ENCODE measurements at places on chromosomes 13 and 19.

GRCh38 chr13:96900986-96901385, 93.3 kb downstream of the OXGR1 start:
- no peak for DNase-seq

- no peak for DNase-seq
Measured at GRCh38 chr19:3721887-3722442, 13.8 kb downstream of the TJP3 start.

DNA sequence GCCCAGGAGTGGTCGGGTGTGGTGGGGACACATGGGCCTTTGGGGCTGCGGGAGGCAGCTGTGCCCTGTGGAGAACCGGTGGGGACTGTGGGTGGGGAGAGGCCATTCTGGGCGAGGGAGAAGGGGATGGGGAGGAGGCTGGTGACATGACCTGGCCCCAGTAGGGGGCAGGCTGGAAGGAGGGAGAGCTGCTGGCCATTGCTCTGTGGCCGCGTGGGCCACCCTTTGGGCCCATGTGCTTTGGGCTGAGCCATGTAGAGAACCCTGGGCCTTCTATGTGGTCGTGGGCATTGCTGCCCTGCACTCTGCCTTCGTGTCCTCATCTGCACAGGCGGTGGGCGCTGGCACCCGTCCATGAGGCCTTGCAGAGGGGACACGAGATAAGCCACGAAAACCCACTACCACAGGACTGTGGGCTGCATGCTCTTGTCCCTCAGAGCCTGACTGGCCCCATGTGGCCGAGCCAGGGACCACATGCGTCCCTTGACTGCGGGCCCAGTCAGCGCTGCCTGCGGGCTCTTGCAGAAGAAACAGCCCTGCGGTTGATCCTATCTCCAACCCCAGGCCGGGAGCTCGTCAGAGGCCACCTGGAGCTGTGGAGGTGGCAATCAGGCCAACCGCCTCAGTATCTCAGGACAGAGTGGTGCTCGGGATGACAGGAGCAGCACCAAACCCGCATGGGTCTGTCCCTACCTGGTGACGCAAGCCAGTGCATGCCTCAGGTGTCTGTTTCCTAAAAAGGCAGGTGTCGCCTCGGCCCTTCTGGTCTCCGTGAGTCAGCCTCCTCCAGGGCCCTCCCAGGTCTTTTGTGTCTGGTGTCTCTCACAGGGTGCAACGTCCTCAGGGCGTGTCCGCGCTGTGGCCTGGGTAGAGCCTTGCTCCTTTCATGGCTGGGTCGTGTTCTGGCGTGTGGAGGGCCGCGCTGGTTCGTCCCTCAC, 14.3 kb downstream of the FZR1 start:
- DNase-seq, result no peak

DNA sequence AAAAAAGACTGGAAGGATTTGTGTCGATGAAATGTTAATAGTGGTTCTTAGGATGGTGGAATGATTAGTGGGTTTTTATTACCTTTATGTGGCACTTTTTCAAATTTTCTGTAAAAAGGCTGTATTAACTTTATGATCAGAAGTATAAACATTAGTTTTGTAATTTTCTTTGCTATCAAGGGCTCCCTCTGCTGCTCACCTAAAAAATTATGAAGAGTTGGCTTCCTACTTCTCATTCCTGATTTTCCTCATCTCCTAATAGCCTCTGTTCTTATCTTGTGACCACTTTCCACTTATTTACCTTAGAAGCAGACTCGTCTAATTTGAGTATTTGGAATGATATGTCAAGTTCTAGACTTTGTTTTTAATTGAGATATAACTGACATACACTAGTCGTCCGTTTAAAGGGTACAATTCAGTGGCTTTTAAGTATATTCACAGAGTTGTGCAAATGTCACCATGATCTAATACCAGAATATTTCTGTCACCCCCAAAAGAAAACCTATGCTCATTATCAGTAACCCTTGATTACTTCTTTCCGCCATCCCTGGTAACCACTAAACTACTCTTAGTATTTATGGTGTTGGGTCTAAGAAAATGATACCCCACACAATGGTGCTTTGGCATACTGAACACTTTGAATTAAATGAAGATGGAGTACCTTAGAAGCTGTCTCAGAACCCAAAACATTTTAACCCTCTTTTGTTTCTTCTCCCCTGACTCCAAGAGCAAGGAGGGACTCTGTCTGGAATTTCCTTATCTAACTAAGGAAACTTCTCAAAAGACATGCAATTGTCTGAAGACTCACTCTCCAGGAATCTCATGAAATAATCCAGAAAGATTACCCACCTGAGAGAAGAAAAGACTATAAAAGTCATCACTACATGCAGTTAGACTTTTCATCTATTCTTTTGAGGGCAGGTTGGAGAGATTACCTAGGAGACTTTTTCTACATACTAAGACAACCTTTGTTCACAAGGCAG, 311.3 kb downstream of the DLEU7 start:
- no peak for DNase-seq

- DNase-seq, result no peak
Measured at GRCh38 chr19:54316746-54317107, 3.8 kb upstream of the LILRA5 start.

GRCh38 chr19:47013041-47013517, 6.6 kb upstream of the NPAS1 start:
- peak; percentile 36 for DNase-seq

DNA sequence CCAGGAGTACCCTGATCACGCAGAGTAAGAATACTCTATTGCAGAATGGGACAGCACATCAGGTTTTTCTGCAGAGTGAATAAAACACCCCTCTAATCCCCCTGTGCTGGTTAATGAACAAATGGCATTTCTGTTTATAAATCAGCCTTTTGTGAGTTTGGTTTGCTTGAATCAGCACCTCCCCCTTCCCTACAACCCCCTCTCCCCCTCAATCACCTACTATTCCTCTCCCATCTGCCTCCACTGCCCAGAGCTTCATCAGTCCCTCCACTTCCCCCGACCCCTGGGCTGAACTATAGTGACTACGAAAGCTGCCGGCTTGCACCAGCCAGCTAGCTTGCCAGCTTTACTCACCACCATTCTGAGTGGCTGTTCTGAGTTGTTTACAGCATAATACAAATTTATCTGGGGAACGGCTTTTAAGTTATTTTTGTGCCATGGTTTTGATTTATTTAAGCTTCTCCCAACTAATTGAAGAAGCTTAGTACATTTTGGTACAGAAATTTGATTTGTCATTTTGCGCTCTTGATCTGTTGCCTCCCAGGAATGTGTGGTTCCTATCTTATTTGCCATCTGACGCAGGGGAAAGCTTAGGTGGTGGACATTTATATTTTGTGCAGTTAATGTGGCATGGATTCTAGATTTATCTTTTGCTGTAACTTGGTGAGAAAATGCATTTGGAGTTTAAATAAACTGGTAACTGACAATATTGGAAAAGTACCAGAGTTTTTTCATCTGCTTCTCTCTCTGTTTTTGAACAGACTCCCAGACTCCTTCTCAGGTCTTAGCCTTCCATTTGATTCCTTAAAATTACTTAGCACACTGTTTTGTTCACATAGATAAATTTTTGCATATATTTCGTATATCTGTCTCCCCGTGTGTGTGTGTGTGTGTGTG, 41.7 kb upstream of the WDFY2 start:
- DNase-seq, result no peak

GRCh38 chr13:110348309-110349105, 41.4 kb downstream of the COL4A2 start:
- DNase-seq, result no peak

DNA sequence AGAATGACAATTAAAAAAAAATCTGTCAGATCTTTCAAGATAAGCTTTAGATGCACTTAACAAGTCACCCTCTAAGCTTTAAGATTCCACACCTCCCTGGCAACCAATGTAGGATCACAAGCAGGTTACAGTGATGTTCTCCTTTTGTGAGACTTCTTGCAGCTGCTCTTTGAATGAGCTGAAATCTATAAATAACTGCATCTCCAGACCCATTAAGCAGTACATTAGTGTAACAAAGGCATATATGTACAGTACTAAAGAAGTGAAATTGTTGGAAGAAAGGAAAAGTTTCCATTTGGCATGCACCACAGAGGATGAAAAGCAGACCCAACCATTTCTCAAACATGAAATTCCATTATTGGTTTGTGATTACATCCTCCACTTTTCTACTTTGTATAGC, 364.7 kb downstream of the ENOX1 start:
- DNase-seq, result no peak

- DNase-seq, result no peak
Measured at GRCh38 chr13:20460761-20461160, 64.9 kb downstream of the CRYL1 start.

DNA sequence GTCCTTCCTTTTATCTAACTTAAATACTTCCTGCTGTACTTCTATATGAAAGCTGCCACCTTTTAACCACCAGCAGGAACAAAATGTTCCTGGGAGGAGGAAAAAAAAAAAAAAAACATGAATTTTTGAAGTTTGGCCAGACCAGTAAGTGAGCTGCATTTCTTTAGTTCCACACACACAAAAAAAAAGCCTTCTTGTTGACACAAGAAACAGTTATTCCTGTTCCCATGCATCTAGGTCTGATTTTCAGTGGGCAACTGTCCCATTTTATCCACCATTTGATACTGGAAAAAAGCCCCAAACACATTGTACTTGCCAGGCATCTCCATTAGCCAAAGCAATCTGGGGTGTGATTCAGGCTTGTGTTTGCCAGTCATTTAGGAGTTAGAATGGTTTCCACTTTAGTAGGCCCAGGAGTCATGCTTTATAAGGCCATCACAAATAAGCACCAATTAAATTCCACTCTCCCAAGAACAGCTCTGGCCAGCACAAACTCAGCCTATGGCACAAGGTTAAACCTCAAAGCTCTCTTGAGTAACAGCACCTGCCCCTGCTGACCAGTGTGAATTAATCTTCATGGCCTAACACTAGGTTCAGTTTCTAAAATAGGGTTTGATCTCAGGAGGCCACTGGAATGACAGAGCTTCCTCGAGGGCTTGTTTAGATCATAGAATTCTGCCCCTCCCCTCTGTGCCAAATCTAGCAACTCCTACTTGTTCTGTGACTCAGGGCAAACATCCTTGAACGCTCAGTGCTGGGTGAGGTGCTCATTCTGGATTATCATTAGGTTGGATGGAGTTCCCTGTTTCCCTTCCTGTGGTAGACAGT, 67.1 kb downstream of the NUFIP1 start:
- DNase-seq, result peak; percentile 64

GRCh38 chr19:32464279-32464678, 58.7 kb downstream of the DPY19L3 start:
- DNase-seq, result no peak

- DNase-seq, result no peak
Measured at GRCh38 chr13:71798707-71799106, 68.3 kb downstream of the DACH1 start.

DNA sequence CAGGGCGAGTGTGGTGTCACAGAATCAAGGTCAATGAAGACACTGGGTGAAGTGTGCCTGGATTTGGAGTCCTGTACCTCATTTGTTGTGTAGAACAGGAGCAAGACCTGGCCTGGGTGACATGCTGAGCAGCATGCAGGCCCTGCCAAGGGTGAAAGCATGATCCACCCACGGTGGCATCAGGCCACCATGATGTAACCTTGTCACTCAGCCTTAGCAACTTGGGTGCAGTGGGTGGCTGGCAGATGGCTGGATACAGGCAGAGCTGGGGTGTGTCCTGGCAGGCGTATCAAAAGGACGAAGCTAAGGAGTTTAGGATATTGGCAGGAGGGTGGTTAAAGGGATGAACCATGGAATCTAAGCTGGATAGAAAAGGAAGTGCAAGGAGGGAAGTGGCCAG, 10.3 kb downstream of the THSD1 start:
- no peak for DNase-seq

GRCh38 chr13:111480976-111481375, 160.5 kb downstream of the TEX29 start:
- DNase-seq, result no peak

- DNase-seq, result no peak
Measured at GRCh38 chr13:39765801-39766463, 110.5 kb downstream of the COG6 start.

GRCh38 chr19:1690699-1691307, 38.4 kb upstream of the TCF3 start:
- no peak for DNase-seq

GRCh38 chr19:16161840-16162239, 11.5 kb downstream of the CIB3 start:
- peak; percentile 68 for DNase-seq

DNA sequence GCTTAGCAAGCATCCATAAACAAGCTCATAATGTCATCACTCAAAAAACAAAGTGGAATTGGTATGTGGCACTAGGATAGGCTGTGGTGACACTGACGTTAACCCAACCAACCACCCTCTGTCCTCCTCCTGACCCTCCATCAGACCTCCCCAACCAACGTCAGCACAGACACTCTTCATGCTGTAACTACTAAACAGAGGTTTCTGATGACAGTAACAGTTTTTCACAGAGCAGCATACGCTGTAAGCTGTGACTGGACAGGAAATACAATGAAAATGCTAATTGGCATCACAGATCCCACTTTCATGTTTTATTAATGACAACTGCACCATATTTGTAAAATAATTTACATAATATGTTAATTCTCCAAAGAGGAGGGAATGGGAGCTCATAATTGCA, 238.0 kb downstream of the IRS2 start:
- DNase-seq, result no peak

- DNase-seq, result no peak
Measured at GRCh38 chr13:105403086-105403485, 1132.4 kb downstream of the EFNB2 start.

GRCh38 chr19:24099829-24100228, 12.8 kb downstream of the ZNF254 start:
- DNase-seq, result no peak

DNA sequence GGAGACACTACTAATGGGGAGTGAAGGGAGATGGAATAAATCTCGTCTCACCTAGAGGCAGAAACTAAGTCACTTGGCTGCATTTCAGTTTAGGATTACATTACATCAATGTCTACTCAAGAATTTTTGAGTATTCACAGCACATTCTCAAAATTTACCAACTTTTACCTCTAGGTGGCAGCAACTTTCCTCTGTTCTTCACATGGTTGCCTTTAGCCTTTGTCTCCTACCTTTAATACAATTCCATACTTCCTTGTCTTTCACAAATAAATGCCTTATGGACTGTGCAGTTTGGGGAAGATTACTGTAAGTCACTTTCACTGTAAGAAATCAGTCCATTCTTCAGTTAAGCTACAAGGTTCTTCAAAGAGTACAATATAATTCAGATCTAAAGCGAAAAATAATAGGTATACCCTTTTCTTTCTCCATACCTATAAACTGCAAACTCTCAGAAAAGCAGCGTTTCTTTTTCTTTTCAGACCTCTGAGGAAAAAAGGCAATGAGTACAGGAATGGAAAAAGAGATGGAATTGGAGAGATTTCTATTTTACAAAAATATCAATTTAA, 379.4 kb downstream of the KLF12 start:
- peak; percentile 10 for DNase-seq

DNA sequence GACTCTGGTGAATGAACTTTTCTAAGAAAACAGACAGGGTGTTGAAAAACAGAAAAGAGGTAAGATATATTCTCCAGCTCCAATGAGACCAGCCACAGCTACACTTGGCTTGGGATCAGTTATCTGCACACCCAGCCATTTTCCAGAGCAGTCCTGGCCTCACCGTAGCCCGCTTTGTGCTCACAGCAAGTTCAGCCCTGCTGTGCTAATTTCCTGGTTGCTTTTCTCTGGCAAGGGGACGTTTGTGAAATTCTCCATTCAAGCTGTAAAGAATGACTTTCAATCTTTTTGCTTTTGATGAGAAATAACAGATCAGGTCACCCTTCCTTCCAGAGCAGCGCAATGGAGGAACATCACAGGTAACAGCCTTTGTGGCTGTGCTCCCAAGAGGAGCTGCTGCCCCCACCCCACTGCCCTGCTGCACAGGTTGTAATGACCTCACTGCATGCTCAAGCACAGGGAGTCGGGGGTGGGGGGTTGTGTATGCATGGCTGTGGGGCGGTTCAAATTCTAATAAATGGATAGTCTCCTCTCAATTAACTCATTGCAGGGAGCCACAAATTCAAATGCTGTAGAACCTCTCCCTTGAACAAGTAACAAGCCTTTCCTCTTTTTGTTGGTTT, 516.6 kb upstream of the NBEA start:
- DNase-seq, result no peak

Measured in HS-5 (cell line).